Purkinje cell (primary cell): ENCODE measurements at places on chromosomes 16 and 17. TPM values are rescaled to one million over a fixed set of nuclear protein-coding genes. Genes with fewer than 3 reads are reported as not detected.

Gene HCRT
- polyA plus RNA-seq: not detected in 2 replicates

Gene DYNLL2
- polyA plus RNA-seq: 8.5 and 10.0 TPM in 2 replicates

Gene RAC3
- not detected in 2 replicates for polyA plus RNA-seq

Gene PLXDC1
- 163 and 207 TPM in 2 replicates for polyA plus RNA-seq

Gene TBC1D3I
- 0.13 TPM in 1 of 2 replicates, not detected in the other for polyA plus RNA-seq

Gene BAIAP3
- polyA plus RNA-seq: 0.43 and 1.5 TPM in 2 replicates

Gene NUP93
- 395 and 529 TPM in 2 replicates for polyA plus RNA-seq

Gene TP53TG3B
- not detected in 2 replicates for polyA plus RNA-seq

Gene TTYH2
- polyA plus RNA-seq: not detected in 2 replicates

Gene GP1BA
- 0.31 and 0.38 TPM in 2 replicates for polyA plus RNA-seq

Gene PRRT2
- 0.83 and 7.5 TPM in 2 replicates for polyA plus RNA-seq

Gene RANBP10
- 0.11 and 1.0 TPM in 2 replicates for polyA plus RNA-seq

Gene TERB1
- polyA plus RNA-seq: 0.34 TPM in 1 of 2 replicates, not detected in the other

Gene MPP3
- polyA plus RNA-seq: 0.47 and 2.2 TPM in 2 replicates

Gene GUCY2D
- not detected in 2 replicates for polyA plus RNA-seq

Gene TMEM92
- polyA plus RNA-seq: not detected in 2 replicates

Gene EFNB3
- 2.8 TPM in 1 of 2 replicates, not detected in the other for polyA plus RNA-seq

Gene NLRC3
- polyA plus RNA-seq: 0.73 and 0.89 TPM in 2 replicates

Gene HBM
- polyA plus RNA-seq: 0.55 TPM in 1 of 2 replicates, not detected in the other

Gene MMP28
- 0.66 and 2.0 TPM in 2 replicates for polyA plus RNA-seq

Gene ACAP1
- 4.1 and 5.8 TPM in 2 replicates for polyA plus RNA-seq

Gene MYH3
- not detected in 2 replicates for polyA plus RNA-seq

Gene LDHD
- 0.27 TPM in 1 of 2 replicates, not detected in the other for polyA plus RNA-seq

Gene USH1G
- not detected in 2 replicates for polyA plus RNA-seq

Gene DNASE1L2
- polyA plus RNA-seq: not detected in 2 replicates

Gene HS3ST3B1
- polyA plus RNA-seq: 0.05 and 0.49 TPM in 2 replicates

Gene TEX14
- 0.59 and 2.9 TPM in 2 replicates for polyA plus RNA-seq

Gene PPP1R27
- not detected in 2 replicates for polyA plus RNA-seq

Gene RAB37
- 0.57 TPM in 1 of 2 replicates, not detected in the other for polyA plus RNA-seq

Gene SEPTIN12
- not detected in 2 replicates for polyA plus RNA-seq

Gene KRTAP4-5
- polyA plus RNA-seq: not detected in 2 replicates

Gene NT5M
- polyA plus RNA-seq: 0.78 and 0.98 TPM in 2 replicates

Gene ASGR1
- polyA plus RNA-seq: 1.7 and 5.0 TPM in 2 replicates

Gene QPRT
- 1.3 and 2.5 TPM in 2 replicates for polyA plus RNA-seq
